ENCODE measurements at places on chromosomes 2 and 18.

DNA sequence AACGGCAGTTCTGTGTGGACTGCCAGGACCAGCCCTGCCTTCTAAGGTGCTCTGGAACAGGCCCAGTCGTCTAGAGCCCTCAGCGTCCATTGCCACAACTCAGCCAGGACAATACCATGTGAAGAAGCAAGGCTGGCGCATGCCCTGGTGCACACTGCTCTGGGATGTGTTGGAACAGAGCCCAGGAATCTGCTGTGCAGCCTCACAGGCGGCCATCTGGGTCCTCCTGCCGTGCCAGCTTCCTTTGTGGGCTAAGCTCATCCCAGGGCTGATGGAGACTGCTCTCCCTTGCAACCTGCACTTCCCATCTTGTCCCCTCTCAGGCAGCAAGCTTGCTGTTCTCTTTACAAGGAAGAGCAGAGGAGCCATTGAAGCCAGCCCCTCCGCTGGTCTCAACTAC lies 246.4 kb upstream of the PXDN start:
- DNase-seq: no peak

GRCh38 chr2:156649596-156649995 lies 213.4 kb downstream of the GPD2 start:
- DNase-seq: no peak

DNA sequence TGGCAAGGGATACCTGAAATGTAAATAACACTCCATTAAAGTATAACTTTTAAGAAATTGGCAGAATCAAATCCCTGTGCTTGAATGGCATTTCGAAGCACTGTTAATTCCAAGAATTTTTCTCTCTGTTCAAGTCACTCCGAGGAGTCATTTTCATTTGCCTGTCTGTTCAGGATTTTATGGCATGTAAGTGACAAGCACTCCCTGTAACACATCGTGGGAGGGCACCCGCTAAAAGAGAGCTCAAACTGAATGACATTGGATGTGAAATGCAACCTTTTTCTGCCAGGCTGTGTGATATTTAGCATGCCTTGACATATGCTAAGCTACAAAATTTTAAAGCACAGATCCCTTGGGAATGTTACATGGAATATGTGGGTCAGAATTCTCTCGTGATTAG lies 339.6 kb downstream of the LRRTM1 start:
- DNase-seq: no peak

DNA sequence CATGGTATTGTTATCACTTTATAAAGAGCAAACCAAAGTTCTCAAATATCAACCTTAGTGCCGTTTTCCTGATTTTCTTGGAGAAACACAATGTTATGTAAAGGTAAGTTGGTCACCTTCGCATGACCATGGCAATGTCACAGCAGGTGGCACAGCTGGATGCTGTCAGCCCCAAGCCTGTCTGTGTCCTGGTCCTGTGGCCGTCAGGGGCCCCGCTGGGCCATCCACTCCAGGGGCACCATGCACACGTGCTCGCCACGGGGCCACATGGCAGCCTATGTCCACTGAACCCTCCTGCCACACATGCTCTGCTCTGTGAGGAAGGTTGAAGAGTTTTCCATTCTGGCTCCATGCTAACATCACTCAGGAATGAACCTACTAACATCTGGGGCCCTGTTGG lies 85.9 kb downstream of the EIPR1 start:
- no peak for DNase-seq

GRCh38 chr18:58042826-58043490 lies 1.1 kb upstream of the NEDD4L start:
- DNase-seq: no peak

DNA sequence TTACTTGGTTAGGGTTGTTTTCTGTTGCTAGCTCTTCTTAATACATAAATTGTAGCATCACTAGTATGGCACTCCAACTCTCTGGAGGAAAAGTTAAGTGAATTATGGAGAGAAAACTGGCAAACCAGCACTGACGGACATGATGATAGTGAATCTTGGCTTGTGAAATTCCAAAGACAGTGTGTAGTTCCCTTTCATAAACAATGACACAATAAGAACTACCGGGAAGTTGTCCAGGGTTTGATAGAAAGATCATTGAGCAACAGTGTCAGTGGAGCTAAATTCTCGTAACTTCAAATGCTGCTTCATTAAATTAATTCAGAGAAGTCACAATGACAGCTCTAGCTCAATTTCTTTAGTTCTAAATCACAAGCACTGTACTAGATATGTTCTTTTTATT lies 66.5 kb downstream of the RIT2 start:
- no peak for DNase-seq

DNA sequence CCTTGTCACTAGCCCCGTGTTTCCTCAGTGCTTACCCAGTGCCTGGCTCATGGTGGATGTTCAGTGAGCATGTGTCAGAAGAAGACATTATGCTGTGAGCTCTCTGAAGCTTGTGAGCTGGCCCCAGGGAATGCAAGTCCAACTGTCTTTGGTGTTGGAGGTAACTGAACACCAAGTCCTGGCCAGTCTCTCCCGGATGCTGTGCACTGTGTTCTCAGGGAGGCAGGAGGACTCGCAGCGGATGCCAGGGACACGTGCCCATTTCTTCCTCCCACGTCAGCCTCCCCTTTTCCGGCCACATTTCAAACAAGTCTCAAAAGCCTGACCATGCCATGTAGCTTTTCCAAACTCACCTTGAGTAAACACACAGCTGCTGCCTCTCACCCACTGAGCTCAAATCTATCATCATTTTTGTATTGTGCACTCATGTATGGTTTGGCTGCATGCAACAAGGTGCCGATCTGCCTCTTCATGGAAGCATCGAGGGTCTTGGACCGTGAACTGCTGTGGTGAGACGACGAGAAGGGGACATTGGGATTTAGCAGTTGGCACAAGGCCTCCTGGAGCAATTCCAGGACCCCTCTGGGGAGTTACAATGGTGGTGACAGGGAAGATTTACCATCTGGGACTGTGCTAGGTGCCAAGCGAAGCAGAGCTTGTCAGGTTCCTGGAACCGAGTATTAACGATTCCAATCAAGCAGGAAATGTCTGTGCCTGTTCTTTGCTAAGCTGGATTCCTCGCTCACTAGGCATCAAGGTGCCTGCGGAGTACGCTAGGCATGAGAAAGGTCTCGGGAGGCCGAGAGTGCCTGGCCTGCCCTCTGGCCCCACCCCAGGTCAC lies 44.4 kb upstream of the MGAT4A start:
- DNase-seq: no peak
